HAP-1 (cell line): ENCODE measurements at places on chromosomes 4 and X.

DNA sequence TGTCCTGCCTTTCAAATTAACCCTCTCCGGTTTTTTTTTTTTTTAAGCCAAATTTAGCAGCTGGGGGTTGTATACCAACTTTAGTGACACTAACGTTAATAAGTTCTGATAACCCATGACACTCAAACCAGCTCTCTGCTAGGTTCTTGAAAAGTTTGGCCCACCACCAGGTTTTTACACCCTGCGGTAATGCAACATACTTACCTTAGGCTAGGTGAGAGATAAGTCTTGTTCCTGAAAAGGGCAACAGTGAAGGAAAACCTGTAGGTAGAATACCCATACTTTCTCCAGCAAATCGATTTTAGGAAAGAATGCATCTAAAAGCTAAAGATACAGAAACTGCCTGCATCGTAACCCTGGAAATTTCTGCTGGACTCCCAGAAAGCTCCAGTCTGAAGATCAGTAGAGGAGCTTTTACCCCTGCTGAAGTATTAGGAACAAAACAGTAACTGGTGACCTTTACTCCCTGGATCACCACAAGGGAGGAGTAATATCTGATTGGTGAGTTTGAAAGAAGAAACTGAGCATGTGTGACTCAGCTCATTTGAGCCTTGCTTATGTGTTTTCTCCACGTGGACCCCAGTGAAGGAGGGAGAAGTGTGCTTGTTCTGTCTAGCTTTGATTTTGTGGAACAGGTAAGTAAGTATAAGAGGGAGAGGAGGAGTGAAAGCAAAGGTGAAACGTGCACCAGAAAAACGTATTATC, 34.4 kb upstream of the COX18 start:
- peak; percentile 16 for DNase-seq

GRCh38 chrX:39582976-39583375, 514.8 kb downstream of the BCOR start:
- peak; percentile 7 for DNase-seq

- peak; percentile 64 for DNase-seq
Observed at GRCh38 chrX:47751670-47752069, 85.0 kb upstream of the ZNF81 start.

DNA sequence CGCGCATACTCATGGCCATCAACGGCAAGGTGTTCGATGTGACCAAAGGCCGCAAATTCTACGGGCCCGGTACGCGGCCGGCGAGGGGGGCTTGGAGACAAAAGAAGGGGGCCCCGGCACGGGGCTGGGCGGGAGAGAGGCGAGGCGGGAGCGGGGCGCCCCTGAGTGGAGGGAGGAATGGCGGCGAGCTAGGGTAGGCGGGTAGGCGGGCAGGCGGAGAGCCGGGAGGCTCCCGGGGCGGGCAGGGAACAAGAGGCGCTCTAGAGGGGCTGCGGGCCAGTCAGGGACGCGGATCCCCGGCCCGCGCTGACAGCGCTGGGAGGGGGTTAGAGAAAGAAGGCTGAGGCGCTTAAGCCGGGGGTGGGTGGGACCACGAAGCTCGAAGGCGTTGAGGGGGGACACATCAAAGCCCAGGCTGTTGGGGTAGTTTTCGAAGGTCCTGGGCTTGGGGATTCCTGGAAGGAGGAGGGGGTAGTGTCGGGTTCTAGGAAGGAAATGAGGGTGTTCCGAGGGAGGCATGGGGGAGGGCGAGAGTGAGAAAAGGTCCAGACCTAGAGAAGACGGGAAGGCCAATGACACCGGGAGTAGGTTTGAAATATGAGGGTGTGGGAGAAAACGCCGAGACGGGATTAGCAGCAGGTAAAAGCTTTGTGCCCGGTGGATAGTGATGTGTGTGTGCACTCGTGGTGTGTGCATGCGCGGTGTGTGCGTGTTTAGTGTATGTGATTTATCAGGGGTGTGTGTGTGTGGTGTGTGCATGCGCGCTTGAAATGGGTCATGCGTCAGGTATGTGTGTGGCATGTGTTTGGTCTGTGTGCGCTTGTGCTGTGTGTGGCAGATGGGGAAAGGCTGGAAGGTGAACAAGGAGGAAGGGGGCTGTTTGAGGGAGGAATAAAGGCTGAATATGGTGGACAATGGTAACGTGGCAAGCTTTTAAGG, 807 bp downstream of the PGRMC1 start:
- peak; percentile 41 for DNase-seq
